ENCODE measurements at places on chromosomes 2 and 18. TPM values are rescaled to one million over a fixed set of nuclear protein-coding genes. Genes with fewer than 3 reads are reported as not detected.
A peak's percentile ranks its signal among the peaks of the same experiment; 100 is the strongest.

DNA sequence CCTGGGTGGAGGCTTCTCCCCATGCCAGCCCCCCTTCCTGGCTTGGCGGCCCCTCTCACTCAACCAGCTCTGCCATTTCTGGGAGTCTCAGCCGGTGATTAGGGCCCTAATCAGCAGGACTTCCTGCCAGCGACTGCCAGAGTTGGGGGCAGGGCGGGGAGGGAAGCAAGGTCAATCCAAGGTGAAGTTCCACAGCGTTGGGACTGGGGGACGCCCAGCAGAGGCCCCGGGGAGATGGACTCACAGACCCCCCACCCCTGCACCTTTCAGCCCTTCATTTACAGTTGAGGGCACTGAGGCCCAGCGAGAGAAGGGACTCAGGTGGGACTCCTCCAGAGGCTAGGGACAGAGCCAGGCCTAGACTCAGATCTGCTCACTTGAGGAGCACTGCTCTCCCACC lies 65.3 kb downstream of the TNS1 start:
- peak overlapping the region; percentile 53 for H3K27ac ChIP-seq
- no peaks in the 10 kb centered on the region for H3K27me3 ChIP-seq
- DNase-seq = no peak

GRCh38 chr2:189862751-189863150 lies 78.5 kb downstream of the PMS1 start:
- H3K27me3 ChIP-seq = no peaks in the 10 kb centered on the region
- no peaks in the 10 kb centered on the region for H3K4me1 ChIP-seq
- H3K4me3 ChIP-seq = no peak overlapping the region
- no peaks in the 10 kb centered on the region for H3K36me3 ChIP-seq
- no peak for DNase-seq

DNA sequence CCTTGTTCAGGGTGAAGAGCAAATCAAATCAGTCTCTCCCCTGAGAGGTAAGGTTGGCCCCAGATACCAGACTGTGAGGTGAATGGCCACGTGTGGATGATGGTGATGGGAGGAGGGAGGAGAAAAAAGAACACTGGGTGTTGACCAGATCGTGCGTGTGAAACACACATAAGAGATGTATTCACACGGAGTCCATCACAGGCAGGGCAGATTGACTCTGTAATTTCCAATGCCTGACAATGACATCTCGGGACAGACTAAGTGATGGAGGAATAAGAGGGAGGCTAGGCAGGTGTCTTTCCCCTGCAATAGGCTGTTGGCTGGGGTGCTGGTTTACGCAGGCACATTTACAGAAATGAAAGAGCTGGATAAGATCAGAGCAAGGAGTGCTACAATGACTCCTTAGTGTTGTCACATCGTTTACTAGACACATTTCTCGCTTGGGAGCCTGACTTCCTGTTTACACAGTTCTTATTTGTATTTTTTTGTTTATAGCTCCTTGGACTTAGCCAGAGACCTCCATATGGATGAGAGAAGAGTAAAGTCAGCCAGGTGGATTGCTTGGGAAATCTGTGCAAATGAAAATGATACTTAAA lies 43.1 kb downstream of the CPO start:
- H3K36me3 ChIP-seq = no peaks in the 10 kb centered on the region
- no peak overlapping the region for H3K27ac ChIP-seq
- H3K4me1 ChIP-seq = peaks cover 3% of the 10 kb centered on the region
- no peak overlapping the region for H3K4me3 ChIP-seq

DNA sequence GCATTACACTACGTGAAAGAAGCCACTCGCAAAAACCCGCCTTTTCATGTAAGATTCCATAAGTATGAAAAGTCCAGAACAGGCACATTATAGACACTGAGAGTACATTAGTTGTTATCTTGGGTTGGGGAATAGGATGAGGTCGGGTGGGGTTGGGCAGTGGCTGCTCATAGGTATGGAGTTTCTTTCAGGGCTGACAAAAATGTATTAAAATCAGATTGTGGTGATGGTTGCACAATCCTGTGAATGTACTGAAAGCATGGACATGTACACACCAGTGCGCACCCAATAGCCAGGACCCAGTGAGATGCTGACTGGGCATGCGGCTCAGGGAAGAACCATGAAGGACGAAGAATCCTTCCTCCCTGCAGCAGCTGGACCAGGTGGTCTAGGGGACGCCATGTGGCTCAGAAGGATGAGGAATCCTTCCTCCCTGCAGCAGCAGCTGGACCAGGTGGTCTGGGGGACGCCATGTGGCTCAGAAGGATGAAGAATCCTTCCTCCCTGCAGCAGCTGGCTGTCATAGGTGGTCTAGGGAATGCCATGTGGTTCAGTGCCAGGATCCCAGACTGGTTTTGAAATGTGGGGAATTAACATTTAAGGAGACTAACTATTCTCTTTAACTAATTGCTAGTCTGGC lies 50.1 kb downstream of the MBP start:
- no peak overlapping the region for H3K4me3 ChIP-seq
- no peak for DNase-seq
- no peaks in the 10 kb centered on the region for H3K36me3 ChIP-seq
- peaks cover 21% of the 10 kb centered on the region for H3K27me3 ChIP-seq
- H3K4me1 ChIP-seq = no peaks in the 10 kb centered on the region

DNA sequence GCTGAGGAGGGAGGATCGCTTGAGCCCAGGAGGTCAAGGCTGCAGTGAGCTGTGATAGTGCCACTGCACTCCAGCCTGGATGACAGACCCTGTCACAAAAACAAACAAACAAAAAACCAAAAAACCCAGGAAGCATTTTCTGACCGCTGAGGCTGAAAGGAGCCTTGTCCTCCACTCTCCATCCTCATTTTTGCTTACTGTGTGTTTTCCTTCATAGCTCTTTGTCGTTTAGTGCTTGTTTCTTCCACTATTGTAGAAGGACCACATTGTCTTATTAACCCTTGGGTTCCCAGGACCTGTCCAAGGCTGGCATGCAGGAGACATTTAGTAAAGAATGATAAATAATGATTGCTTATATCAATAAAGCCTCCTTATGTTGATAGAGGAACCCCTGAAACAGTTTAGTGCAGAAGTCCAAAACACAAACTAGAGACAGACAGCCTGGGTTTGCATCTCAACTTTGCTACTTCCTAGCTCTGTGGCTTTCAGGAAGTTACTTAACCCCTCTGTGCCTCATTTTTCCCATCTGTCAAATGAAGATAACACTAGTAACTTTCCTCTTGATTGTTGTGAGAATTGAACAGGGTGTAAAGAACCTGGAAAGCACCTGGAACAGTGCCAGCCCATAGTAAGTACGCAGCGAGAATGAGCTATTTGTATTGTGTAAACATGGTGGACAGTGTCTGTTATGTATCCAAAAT lies 126.0 kb downstream of the LPIN1 start:
- peaks cover 11% of the 10 kb centered on the region for H3K4me1 ChIP-seq
- DNase-seq = no peak
- no peaks in the 10 kb centered on the region for H3K36me3 ChIP-seq
- no peak overlapping the region for H3K4me3 ChIP-seq
- no peak overlapping the region for H3K27ac ChIP-seq

DNA sequence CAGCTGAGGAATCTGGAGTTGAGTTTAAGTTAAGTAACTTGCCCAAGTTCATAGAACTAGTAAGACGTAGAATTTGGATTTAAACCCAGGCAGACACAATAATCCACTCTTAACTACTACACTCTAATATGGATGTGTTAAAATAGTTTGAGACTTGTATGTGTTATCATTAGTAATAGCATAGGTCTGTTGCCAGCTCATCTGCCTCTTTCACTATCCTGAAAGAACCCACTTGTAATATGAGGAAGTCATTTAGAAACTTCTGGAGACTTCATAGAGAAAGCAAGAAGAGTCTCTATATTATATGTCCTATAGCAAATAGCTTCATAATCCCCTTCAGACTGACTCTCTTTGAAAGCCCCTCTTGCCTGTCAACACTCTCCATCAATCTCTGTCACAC lies 43.0 kb upstream of the ACADL start:
- no peaks in the 10 kb centered on the region for H3K36me3 ChIP-seq
- no peaks in the 10 kb centered on the region for H3K27me3 ChIP-seq
- no peak overlapping the region for H3K27ac ChIP-seq
- no peaks in the 10 kb centered on the region for H3K4me1 ChIP-seq
- DNase-seq = no peak

DNA sequence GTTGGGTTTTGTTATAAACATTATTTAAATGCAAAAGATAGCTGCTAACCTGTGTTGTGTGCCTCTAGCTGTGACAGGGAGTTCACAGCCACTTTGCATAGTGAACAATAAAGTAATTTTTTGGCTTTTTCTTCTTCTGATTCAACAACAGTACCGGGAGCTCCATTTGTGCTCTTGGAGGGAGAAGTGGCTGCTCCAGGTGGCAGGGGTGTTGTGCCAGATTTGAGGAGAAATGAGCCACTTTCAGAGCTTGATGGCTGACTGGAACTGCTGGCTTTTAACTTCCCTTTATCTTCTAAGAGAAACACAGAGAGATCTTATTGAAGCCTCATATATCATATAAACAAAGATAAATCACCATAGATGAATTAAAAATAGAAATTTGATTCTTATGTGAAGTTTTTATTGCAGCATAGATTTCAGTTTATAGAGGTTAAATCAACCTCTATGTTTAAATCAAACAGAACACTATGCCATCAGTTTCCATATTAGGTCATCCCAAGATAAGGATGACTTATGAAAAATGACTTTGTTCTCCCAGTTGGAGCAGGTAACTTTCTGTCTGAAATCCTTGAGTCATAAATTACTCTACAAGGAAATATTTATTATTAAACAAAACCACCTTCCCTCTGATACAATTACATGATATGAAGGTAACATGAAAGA lies 182.0 kb upstream of the SESTD1 start:
- H3K27ac ChIP-seq = no peak overlapping the region
- peaks cover 20% of the 10 kb centered on the region for H3K4me1 ChIP-seq
- no peaks in the 10 kb centered on the region for H3K27me3 ChIP-seq
- no peak for DNase-seq
- no peaks in the 10 kb centered on the region for H3K36me3 ChIP-seq
- H3K4me3 ChIP-seq = no peak overlapping the region

ATP6V1C2 gene
- not detected for total RNA-seq

All from cardiac muscle cell (in vitro differentiated cells and primary cell).